ENCODE measurements at places on chromosomes 12 and 14. TPM values are rescaled to one million over a fixed set of nuclear protein-coding genes. Genes with fewer than 3 reads are reported as not detected.
A peak's percentile ranks its signal among the peaks of the same experiment; 100 is the strongest.

DNA sequence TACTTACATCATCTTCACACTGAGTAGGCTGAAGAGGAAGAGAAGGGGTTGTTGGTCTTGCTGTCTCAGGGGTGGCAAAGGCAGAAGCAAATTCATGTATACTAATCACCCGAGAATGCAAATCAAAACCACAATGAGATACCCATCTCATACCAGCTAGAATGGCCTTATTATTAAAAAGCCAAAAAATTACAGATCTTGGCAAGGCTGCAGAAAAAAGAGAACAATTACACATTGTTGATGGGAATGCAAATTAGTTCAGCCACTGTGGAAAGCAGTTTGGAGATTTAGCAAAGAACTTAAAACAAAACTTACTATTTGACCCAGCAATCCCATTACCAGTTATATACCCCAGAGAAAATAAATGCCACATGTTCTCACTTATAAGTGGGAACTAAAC is 154.9 kb downstream of the SEC23A start:
- DNase-seq = no peak

- DNase-seq = no peak
These were observed 144.4 kb upstream of the ARHGAP5 start for GRCh38 chr14:31932675-31933074.

Gene PMEL
- total RNA-seq = 1.3 TPM

Gene FOS
- total RNA-seq = 58.4 TPM

Gene KLRC4
- not detected for total RNA-seq

DNA sequence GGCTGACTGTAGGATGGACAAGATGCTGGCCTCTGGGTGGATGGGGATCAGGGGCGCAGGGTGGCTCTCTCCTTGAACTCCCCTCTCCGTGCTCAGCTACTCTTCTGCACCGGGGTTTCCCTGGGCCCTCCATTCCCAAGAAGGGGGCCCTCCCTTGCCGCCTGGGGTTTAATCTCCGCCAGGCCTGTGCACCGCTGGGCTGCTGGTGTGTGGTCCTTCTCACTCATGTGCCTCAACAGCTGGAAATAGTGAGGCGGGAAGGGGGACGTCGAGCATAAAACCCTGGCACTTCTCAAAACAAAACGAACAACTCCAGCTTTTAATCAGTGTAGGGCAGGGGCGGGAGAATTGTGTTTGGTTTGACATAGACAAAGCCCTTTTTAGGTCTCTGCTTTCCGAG is 19.0 kb upstream of the SMOC1 start:
- DNase-seq = no peak

DNA sequence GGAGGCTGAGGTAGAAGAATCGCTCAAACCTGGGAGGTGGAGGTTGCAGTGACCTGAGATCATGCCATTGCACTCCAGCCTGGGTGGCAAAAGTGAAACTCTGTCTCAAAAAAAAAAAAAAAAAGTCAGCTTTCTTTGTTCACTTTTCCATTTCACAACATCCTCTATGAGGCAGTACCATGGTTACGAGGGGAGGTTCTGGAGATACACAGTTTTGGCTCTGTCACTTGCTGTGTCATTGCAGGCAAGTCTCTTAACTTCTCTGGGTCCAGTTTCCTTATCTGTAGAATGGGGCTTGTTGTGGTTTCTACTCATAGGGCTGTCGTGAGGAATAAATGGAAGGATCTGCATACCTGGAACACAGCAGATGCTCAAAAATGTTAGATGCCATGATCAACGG is 75.6 kb upstream of the SLC24A4 start:
- DNase-seq = no peak

DNA sequence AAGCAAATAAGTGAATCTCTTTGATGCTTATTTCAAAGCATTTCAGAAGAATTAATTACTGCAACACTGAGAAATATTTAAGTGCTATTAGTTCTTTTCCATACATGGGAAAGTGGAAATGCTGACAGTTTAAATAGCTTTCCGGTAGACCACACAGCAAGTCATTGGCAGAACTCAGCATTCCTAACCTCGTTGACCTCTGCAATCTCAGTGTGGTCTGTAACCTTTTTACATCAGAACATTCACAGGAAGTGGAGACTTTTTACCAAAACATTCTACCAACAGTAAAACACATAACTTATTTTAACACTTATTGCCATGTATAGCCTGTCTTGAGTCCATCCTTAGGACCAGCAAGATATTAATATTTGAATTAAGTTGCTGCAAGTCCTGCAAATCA is 249.5 kb upstream of the DCN start:
- DNase-seq = no peak

Gene SIX6
- not detected for total RNA-seq

- no peak for DNase-seq
These were observed 10.4 kb upstream of the MED13L start for GRCh38 chr12:116287842-116288301.

Gene LRFN5
- 2.4 TPM for total RNA-seq

GRCh38 chr12:54413284-54414190 is 5.5 kb downstream of the ITGA5 start:
- DNase-seq = no peak

DNA sequence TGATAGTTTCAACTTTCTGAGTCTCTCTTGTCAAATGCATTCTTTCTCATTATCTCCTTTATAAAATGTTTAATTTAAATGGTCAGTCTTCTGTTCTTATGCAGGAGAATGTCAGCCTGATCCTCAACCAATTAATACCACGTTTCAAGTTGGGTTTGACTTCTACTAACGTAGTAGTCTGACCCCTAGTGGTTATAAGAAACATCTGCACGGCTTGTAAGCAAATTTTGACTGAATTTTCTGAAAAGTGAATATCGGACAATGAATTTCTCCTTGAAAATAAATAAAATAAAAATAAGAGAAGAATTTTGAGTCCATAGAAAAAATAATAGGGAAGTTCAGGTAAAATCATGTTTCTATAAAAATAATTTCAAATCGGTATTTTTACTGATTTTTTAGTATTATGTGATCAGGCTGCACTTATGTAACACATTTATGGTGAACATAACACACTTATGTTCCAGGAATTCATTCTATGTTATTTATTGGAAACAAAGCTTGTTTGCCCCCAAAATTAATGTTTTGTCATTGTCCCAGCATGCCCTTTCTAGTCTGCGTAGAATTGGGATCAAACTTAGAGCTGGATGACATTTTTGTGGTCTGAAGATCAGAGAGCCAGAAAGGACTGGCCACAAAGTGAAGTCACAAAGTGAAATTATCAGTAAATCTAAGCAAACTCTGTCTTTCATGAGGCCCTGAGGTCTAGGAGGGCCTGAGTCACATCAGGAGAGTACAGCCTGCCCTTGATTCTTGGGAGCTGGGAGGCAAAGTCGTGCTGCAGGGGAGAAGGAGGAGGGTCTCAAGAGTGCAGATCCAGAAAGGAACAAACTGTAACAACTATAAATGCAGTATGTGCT is 101.2 kb upstream of the STXBP6 start:
- no peak for DNase-seq

DNA sequence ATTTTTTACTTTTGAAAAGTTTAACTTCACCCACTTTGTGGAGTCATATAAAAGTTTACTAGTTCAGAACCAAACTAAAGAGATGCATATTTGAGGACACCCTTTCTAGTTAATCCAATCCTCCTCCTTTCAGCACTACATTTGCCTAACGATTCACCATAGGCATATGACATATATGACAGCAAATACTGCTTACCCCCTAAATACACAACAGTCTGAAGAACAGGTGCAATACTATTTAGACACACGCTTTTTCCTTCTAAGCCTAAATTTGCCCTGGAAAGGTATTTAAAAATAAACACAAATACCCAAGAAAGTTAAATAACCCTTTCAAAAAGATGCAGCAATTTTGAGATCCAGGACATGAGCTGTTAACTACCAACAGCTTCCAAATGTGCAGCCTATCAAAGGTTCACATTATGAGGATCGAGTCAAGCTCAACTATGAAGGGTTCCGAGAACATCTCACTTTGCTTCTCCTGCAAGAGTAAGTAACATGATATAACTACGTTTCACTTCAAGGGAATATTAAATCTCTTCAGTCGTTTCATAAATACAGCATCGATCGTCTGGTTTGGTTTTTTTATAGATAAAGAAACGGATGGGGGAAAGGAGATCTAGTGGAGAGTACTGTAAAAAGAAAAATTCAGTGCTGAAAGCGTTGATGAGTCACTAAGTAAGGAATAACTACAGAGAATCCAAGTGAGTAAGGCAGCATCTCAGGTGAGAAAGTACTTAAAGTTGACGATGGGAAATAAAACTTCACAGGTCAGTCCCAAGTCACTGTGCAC is 677 bp upstream of the AP4S1 start:
- DNase-seq = no peak

DNA sequence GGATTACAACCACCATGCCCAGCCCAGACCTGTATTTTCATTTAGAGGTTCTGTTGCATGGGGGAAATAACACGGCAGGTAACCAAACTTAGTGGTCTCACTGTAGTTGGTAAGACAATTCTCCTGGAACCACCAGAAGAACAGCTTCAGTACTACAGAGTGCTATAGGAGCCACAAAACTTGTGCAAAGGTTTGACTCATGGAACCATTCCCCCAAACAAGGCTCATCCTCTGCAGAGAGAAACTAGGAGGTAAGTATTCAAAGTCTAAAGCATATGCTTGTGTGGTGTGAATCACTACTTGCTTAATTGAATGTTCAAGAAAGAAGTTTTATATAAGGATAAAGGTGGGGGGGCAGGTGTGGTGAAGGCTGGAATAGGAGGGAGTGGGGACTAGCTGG is 58.7 kb downstream of the GNS start:
- DNase-seq = no peak

GRCh38 chr12:104974626-104975290 is 11.4 kb upstream of the NOPCHAP1 start:
- no peak for DNase-seq

Gene C12orf60
- 3.3 TPM for total RNA-seq

Gene RTL1
- 0.23 TPM for total RNA-seq

Gene CMKLR1
- 19.9 TPM for total RNA-seq

Gene RBMS2
- 24.0 TPM for total RNA-seq

DNA sequence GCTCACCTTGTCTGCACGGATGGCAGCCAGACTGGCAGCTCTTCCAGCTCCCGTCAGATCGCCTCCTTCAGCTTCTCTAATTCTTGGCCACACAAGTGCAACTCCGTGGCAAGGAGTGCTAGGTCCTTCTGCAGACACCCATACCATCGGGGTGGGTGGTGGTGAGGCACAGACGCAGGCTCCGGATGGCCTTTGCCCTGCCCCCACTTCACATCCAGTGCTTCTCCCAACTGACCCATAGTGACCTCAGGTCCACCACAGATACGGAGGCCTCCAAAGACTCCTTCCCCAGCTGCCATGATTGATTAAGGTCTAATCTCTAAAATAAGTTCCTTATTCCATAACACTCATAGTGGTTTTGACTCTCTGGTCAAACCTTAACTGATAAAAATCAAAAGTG is 19.9 kb upstream of the CD27 start:
- no peak for DNase-seq

GRCh38 chr14:95318399-95319311 is 1.1 kb downstream of the CLMN start:
- DNase-seq = no peak

GRCh38 chr14:81330619-81331122 is 69.5 kb downstream of the STON2 start:
- DNase-seq = no peak

Gene LUM
- total RNA-seq = 68.2 TPM

Gene AKAP3
- 2.3 TPM for total RNA-seq

GRCh38 chr12:93914281-93914680 is 234.1 kb upstream of the PLXNC1 start:
- DNase-seq = no peak

DNA sequence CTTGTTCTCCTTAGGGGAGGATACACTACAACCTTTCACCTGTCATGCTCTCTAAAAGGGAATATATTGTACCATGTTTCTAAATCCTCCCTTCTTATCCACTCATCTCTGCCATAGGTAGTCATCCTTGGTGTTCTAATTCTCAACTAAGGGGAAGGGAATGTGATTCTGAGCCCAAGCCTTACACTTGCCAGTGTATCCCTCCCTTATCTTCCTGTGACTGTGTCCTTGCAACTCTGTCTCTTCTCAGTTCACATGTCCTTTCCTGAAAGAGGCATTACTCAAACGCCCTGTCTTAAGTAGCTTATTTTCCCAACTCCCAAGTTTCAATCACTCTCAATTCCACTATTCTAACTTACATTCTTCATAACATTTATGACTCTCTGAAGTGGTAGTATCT is 44.5 kb upstream of the SYT10 start:
- DNase-seq = no peak

Gene SLC2A13
- 26.1 TPM for total RNA-seq

- DNase-seq = no peak
These were observed 377.4 kb downstream of the NAV3 start for GRCh38 chr12:78208092-78208491.

DNA sequence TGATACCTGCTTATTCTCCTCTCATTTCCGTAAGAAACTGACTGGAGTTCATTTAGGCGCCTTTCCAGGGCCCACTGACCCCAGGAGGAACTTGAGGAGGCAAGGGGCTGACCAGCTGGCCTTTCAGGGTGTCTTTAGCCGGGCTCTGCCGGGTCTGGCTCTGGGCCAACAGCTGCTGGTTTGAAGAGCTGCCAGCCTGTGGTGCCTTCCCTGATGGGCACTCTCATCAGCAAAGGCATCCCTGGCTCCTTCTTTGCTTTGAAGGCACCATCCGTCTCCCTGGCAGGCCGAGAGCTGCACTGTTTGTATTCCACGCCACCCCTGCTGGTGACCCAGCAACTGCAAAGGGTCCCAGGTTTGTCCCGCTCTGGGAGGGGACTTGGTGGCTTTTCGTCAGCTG is 42.0 kb downstream of the IQSEC3 start:
- DNase-seq = peak; percentile 71

DNA sequence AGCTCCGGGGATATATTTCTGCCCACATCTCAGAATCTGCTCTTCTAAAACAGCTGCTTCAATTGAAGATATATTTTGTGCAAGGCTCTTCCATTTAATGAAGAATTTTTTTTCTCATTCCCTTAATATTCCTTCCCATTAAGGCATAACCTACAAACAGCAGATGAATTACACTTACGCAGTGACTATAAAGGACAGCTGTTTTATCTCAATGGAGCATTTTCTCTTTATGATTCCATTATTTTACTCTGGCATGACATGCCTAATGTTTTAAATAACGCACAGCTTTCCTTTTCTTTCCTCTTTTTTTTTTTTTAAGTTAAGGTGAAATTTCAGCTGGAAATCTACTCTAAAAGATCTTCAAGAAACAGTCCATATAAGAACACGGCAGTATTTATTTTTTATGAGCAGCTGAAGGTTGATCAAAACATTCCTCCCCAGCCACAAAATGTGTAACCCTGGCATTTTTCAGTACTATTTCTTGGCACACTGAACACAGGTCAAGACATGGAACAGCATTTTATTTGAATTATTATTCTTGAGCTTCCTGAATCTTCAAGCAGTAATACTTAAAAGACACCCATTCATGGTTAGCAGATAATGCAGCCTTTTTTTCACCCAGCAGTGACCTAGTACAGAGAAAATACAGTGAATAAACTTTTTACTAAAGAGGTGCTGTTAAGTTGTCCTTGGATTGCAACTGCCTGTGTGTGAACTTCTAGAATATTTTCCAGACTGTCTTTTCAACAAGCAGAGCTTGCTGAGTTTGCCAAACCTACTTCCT is 118.1 kb upstream of the FOXN3 start:
- DNase-seq = no peak

Gene SELPLG
- 14.0 TPM for total RNA-seq

GRCh38 chr12:131486451-131487230 is 224.2 kb upstream of the SFSWAP start:
- DNase-seq = no peak
